ENCODE measurements at places on chromosomes 12 and 14.

DNA sequence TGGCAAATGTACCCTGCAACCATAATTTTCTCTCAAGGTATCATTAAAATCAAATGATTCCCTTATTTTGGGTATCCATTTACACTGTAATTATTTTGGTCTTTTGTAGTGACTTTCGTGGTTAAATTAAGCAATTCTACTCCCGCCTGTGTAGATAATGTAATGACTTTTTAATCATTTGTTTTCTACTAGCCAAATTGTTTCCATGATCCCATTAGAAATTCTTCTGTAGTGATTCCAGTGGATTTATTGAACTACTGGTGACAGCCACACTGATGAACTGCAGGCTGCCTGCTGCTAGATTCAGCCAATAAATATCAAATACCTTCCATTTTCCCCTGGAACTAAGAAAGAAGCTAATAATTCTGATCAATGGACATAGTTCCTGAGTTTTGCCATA is 96.0 kb downstream of the WIF1 start:
- no peak for DNase-seq

- no peak for DNase-seq
Measured at GRCh38 chr14:75783184-75783583, 122.1 kb downstream of the TTLL5 start.

DNA sequence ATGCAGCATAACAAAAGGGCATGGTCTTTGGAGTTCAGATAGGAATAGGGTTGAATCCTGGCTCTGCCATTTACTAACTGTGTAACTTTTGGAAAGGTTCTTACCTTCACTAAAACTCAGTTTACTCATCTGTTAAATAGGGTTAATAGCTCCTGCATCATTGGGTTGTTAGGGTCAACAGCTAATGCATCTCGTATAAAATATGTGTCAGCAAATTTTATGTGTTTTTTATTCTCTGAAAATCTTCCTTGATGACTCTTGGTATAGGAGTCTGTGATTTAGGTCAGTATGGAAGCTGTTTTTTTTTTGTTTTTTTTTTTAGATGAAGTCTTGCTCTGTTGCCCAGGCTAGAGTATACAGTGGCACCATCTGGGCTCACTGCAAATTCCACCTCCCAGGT is 36.1 kb upstream of the SRP54 start:
- DNase-seq = no peak

- DNase-seq = no peak
Measured at GRCh38 chr14:61434311-61434710, 112.9 kb downstream of the PRKCH start.

DNA sequence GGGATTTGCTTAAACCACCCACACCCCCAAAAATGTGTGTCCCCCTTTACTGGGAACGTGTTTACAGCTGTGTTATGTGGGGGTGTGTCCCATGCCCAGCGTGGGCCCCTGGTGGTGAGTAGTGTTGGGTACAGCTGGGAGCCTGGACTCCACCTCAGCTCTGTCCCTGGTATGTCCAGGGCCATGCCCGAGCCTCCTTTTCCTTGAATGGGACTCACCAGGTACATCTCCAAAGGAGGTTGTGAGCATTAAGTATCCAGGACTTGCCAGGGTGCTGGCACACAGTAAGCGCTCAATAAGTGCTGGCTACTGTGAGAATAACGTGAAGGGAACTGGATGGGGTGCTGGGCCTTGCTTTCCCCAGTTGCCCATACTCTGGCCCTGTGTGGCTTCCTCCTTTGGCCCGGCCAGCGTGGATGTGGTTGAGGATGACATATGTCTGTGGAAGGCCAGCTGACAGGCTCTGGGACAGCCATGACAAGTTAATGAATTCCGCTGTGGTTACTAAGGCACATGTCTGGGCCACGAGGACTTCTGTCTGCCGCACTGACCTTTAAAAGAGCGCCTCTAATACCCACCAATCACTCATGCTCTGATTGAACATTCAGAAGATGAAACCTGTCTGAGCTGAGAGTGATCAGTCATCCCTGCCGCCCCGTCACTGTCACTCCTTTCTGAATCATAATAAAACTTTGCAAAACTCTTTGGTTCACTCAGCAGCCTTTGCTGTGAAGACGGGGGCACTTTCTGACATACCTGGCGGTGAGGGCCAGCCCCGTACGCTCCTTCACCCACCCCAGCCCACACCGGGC is 74.7 kb downstream of the DIO3 start:
- no peak for DNase-seq

- DNase-seq = no peak
Measured at GRCh38 chr12:47082283-47082682, 2.5 kb upstream of the AMIGO2 start.

DNA sequence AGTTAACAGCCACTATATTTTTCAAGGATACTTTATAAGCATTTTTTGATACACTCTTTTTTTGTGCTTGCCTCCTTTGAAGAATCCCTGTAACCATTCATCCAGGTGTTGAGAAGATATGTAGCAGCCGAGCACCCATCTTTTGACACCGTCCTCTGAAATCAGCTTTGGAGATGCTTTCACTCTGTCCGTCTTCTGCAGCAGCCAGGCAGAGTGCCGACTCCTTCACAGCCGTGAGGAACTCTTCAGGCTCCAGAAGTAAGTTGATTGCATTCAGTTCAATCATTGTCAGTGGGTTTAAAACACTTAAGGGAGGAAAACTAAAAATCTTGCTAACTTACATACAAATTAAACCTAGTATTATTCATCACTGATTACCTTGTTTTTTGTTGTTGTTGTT is 160.1 kb downstream of the LRFN5 start:
- no peak for DNase-seq

GRCh38 chr12:51914034-51914923 is 7.0 kb downstream of the ACVRL1 start:
- peak; percentile 43 for DNase-seq

- no peak for DNase-seq
Measured at GRCh38 chr12:32454866-32455265, 55.5 kb downstream of the FGD4 start.

DNA sequence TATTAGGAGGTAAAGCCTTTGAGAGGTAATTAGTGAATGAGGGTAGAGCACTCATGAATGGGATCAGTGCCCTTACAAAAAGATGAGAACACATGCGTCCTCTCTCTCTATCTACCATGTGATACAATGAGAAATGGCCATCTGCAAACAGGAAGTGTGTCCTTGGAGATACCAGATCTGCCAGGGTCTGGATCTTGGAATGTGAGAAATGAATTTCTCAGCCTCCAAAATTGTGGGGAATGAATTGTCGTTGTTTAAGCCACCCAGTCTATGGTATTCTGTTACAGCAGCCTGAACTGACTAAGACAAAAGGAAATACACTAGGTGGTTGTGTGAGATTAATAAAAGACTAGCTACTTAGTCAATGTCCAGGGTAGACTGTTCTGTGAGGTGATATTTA is 366.6 kb downstream of the NELL2 start:
- no peak for DNase-seq

GRCh38 chr14:101065696-101066694 is 162.5 kb upstream of the RTL1 start:
- no peak for DNase-seq

DNA sequence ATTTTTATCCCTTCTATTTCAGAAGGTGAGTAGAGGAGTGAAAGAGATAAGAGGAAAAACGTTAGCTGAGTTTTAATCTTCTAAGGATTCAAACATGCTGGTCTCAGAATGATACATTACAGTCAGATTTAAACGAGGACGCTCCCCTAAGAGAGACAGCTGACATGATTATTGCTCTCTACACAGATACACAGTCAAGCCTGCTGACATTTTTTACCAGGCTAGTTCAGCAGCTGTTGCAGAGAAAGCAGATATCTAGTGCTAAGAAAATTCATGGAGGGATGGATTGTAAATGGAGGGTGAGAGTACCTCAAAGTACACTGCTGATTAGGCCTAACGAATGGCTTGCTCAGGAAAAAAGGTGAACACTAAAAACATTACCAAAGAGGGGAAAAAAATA is 31.9 kb upstream of the SOS2 start:
- DNase-seq = no peak

- DNase-seq = peak; percentile 4
Measured at GRCh38 chr14:33120341-33120740, 181.7 kb downstream of the NPAS3 start.

- DNase-seq = peak; percentile 31
Measured at GRCh38 chr12:111438481-111438880, 32.8 kb downstream of the SH2B3 start.

- no peak for DNase-seq
Measured at GRCh38 chr12:115638733-115639647, 638.5 kb downstream of the MED13L start.

DNA sequence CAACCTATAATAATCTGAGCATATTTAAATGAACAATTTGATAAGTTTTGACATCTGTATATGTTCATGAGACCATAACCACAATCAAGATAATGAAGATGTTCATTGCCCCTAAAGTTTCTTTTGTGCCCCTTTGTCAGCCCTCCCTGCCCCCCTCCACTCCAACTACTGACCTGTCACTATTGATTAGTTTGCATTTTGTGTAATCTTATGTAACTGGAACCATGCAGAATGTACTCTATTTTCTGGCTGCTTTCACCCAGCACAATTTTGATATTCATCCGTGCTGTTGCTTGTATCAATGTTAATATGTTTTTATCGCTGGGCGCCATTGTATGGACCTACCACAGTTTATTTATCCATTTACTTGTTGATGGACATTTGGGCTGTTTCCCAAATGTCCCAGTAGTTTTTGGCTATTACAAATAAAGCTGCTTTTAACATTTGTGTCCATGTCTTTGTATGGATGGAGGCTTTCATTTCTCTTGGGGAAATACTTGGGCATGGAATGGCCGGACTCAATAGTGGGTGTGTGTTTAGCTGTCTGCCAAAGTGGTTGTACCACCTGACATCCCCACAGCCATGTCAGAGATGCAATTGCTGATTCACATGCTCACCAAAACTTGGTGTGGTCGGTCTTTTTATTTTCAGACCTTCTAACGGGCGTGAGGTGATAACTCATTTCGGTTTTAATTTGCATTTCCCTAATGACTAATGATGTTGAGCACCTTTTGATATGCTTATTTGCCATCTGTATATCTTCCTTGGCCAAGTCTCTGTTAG is 38.9 kb downstream of the EML1 start:
- no peak for DNase-seq

- DNase-seq = peak; percentile 62
Measured at GRCh38 chr12:116916714-116917114, 6.0 kb downstream of the FBXW8 start.

GRCh38 chr12:132998741-132999140 is 12.6 kb downstream of the ZNF26 start:
- DNase-seq = no peak
